ENCODE measurements at places on chromosomes 13 and 19. TPM values are rescaled to one million over a fixed set of nuclear protein-coding genes. Genes with fewer than 3 reads are reported as not detected.

The RAX2 gene
- not detected for total RNA-seq

The ARHGAP33 gene
- 106 TPM for total RNA-seq

The PALM gene
- total RNA-seq, result not detected

The RAB3A gene
- 8.9 TPM for total RNA-seq

The NCAN gene
- total RNA-seq, result not detected

The ZNF253 gene
- 19.9 TPM for total RNA-seq

The SIGLEC11 gene
- not detected for total RNA-seq

The GPC5 gene
- 0.11 TPM for total RNA-seq

The C19orf73 gene
- 1.1 TPM for total RNA-seq

The ZNF264 gene
- 23.0 TPM for total RNA-seq
